ENCODE measurements at places on chromosomes 11 and 22.

- no peak for DNase-seq
Observed at GRCh38 chr22:29782061-29782845, 15.1 kb downstream of the UQCR10 start.

DNA sequence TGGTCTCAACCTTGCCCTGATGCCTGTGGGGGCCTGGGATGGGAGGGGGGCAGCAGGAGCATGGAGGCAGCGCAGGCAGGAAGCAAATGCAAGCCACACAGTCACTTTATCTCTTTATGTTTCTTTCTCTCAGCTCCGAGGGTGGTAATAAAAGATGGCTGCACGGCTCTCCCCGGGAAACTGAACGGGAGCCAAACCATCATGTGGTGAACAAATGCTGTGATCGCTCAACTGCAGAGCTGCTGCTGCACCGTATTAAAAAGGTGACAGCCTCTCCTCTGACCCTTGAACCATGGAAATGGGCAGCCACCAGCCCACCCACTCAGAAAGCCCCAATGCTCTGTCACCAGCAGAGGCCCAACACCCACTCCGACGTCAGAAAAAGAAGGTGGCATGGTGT lies 110.0 kb downstream of the TIMP3 start:
- DNase-seq = no peak

DNA sequence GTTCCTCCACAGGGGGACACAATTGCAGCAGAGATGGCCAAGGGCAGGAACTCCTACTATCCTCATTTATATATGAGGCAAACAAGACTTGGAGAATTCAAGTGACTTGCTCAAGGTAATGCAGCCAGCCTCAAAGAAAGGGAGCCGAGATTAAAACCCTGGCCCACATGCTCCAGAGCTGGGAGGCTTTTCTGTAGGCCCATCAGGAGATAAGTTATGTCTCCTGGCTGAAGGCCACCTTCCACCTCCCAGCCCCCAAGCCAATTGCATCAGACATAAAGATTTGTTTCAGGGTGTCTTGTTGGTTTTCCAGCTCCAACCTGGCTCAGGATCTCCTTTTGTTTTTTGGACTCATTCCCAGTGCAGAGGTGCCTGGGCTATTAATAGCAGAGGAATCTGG lies 59.5 kb downstream of the SMIM38 start:
- DNase-seq = no peak

DNA sequence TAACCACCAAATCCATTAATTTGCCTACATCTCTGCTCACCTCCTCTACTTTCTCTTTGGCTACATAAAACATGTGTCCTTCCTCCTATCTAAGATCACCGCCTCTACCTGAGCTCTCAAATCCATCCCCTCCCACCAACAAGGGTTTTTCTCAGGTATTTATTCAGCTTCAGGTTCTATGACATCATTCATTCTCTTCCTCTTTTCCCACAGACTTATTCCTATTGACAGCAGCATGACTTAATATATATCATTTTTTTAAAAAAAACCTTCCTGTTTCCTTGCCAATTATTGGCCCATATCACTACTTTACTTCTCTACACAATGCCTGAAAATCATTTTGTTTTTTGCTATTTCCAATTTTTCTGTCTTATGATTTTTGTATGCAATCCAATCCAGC lies 4.4 kb downstream of the CASP12 start:
- no peak for DNase-seq

DNA sequence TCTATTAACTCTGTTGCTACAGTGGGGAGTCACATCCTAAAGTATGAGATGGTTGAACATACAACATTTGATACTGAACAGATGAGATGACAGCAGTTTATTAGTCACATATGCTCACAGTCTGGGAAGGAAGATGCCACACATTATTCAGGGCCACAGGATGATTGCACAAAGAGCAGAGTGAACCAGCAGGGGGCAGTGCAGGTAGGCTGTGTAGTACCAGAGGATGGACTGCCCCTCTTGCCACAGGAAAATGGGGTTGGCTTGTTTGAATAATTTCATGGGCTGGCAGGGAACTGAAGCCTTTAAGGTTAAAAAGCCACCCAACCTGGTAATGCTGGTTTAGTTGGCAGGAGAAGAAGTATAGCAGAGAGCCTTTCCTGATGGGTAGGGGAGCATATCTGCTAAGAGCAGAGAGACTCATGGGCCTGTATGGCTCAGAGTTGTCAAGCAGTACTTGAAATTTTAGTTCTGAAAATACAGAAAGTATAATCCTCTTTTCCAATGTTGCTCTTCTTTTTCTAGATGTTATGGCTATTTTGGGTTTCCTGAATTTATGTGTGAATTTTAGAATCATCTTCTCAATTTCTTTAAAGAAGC lies 180.4 kb upstream of the B3GAT1 start:
- peak; percentile 43 for DNase-seq

- no peak for DNase-seq
Observed at GRCh38 chr11:46916286-46917108, 1.9 kb downstream of the LRP4 start.

GRCh38 chr11:99160447-99160846 lies 139.7 kb downstream of the CNTN5 start:
- DNase-seq = no peak

DNA sequence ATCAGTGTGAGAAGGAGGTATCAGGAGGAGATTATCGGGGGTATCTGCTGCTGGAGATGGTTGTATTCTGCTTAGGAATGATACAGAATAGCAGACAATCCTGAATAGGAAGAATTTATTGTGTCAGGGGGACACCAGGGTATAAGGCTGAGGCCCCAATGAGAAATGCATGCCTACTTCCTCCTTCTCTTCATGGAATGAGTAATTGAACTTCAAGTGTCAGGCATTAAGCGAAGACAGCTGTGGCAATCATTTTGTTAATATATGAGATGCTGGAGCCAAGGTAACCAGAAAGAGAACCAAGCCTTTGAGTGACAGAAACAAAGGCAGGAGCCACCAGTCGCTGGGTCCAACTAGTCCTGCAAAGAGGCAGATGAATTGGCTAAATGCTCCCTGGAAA lies 49.1 kb downstream of the KIRREL3 start:
- no peak for DNase-seq

- DNase-seq = no peak
Observed at GRCh38 chr11:76277298-76278175, 71.2 kb upstream of the WNT11 start.

DNA sequence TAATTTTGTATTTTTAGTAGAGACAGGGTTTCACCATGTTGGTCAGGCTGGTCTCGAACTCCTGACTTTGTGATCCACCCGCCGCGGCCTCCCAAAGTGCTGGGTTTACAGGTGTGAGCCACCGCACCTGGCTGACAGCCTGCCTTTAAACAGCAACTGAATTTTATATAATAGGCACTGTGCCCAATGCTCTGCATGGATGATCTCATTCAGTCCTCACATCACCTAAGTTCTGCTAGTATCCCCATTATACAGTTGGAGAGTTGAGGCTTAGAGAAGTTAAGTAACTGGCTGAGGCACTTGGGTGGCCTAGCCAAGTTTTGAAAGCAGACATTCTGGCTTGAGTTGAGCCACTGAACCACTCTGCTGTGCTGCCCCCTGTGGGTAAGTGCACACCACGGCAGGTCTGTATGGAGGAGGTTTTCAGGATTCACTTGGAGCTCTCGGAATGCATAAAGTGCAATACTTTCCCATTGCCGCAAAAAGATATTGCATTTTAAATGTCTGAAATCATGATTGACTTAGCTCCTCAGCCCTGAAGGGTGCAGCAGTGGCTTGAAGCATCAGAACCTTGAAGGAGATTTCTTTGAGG lies 112.4 kb downstream of the LDLRAD3 start:
- no peak for DNase-seq

GRCh38 chr11:95788921-95789505 lies 569 bp downstream of the FAM76B start:
- peak; percentile 6 for DNase-seq

- peak; percentile 31 for DNase-seq
Observed at GRCh38 chr22:23180301-23180892, at the start of gene BCR. Gene BCR, plus strand, starts transcription at chr22:23180509. Its CDS starts 452 bp downstream, at chr22:23180961.

DNA sequence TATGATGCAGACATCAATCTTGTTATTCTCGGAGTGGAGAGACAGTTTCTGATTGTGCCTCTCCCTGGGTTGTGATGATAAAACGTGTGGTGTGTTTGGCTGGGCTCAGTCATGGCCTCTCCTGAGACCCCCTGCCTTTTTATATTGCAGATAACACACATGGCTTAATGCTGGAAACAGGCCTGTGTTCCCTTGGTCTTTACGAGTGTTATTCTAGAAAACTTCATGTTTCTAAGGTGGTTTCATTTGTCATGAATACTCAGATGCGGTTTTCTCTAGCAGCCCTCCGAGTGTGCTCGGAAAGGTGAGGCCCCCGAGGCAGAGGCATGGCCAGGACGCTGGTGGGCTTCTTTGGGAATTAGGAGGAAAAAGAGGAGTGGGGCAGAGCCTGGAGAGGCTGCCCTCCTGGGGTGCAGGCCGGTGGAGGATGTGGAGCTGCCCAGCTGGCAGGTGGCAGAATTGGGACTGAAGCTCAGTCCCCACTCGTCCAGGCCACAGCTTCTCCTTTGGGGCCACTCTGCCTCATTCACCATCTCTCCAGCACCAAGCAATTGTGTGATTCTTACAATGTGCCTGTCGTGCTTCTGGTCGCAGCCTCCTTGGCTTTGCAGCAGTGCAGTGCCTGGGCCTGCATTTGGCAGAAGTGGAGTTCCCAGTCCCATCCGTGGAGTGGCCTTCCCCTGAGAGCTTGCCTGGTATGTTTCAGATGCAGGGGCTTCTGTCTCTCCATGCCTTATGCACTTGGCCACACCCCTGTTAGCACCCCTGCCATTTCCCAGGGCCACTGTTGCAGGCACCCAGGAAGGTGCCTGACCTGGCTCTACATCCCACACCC lies 309.6 kb downstream of the TBC1D22A start:
- no peak for DNase-seq

- peak; percentile 19 for DNase-seq
Observed at GRCh38 chr11:69166218-69167115, 10.7 kb downstream of the SMIM38 start.

DNA sequence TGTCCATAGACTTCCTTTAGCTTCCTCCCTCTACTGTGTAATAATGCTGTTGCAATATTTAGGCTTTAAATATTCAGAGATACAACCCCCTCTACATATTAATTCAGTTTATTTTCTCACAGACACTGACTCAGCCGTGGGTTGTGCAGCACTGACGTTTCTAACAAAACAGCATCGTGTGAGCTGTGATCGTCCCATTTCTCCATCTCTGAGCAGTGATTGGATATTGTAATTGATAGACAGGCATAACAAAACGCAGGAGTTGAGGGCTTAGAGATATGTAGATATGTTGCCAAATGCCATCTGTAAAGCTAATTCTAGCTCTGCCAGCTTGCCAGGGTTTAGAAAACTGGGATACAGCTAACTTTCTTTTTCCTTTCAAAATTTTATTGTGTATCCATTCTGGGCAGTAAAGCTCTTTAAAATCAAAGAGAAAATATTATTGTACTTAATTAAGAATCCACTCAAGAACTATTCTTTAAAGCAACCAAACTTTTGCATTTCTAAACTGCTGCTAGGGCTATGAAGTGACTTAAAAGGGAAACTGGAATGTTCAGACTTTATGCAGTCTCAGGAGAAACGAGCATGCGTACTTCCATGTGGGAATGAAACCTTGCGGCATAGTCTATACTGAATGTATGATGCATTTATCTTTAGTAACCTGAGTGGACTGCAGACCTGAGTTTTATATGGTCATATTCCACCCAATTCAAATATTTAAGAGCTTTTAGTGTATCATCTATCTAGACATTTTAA lies 22.7 kb downstream of the BTBD10 start:
- no peak for DNase-seq

- DNase-seq = no peak
Observed at GRCh38 chr22:18148293-18148965, 1.5 kb upstream of the USP18 start.

- DNase-seq = no peak
Observed at GRCh38 chr11:133582326-133582725, 50.0 kb upstream of the OPCML start.

GRCh38 chr11:29321293-29322132 lies 695.3 kb downstream of the KCNA4 start:
- no peak for DNase-seq

DNA sequence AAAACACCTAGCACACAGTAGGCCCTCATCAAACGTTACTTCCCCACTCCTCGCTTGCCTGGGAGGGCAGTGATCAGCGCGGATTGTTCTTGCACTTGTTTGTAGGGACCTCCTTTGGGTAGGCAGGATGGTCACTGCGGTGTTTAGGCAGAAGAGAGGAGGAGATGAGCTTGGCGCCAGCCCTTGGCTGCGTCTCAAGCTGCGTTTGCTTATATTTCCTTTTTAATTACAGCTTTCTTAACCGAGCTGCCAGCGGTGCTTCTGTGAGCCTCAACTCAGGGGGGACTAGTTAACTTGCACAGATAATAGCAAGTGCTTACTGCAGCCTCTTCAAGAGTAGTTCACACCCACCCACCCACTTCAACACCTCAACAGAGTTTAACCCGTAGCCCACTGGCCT lies 15.1 kb downstream of the IFT27 start:
- DNase-seq = no peak

DNA sequence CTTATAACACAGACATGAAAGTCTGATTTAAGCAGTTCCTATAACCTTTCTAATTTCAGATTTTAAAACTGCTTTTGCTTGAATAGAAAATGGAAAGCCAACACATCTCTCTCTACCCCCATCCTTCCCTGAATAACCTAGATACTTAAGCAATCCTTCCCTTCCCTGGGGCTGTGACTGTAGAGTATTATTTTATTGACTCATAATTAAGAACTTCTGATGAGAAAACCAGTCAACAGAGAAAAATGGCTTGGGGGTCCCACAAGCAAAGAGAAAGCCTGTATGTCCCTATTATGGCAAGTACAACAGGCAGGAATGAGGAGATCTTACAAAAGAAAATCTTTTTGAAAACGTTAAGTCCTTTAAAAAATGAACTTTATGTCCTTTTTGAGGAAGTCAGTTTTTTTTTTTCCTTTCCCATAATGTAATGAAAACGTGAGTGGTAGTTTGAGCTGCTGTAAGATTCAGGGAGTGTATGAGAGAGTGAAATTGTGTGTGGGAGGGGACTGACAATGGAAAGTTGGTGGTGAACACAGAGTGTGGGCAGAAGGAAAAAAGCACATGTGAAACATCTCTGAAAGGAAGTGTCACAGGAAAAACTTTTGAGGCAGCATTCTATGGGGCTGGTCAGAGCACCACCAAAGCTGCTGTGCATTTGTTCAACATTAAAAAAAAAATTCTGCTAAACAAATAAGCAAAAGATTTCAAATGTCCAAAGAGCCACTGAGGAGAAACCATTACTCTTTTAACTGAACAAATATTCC lies 154.6 kb downstream of the MAML2 start:
- no peak for DNase-seq

- DNase-seq = no peak
Observed at GRCh38 chr11:20089367-20089766, 70.9 kb downstream of the DBX1 start.

- no peak for DNase-seq
Observed at GRCh38 chr11:83174008-83174407, 17.1 kb downstream of the PCF11 start.

Data from stimulated activated CD4-positive, alpha-beta T cell treated with anti-CD3 and anti-CD28 coated beads, Interleukin-4, amount 100 ng/mL, for 48 hours (primary cell).